Aortic smooth muscle cell (primary cell): ENCODE measurements at places on chromosomes 1 and 21. TPM values are rescaled to one million over a fixed set of nuclear protein-coding genes. Genes with fewer than 3 reads are reported as not detected.

Gene SLC25A34
- total RNA-seq: 0.26 and 0.62 TPM in 2 replicates

Gene KRTAP19-4
- not detected in 2 replicates for total RNA-seq

Gene ZNF683
- not detected in 2 replicates for total RNA-seq

Gene CYP4A11
- 0.13 TPM in 1 of 2 replicates, not detected in the other for total RNA-seq

Gene NFASC
- 14.3 and 15.7 TPM in 2 replicates for total RNA-seq

Gene AMY1A
- not detected in 2 replicates for total RNA-seq

Gene KLF17
- 0.06 and 0.26 TPM in 2 replicates for total RNA-seq

Gene GUCA2B
- total RNA-seq: not detected in 2 replicates

Gene KISS1
- not detected in 2 replicates for total RNA-seq

Gene KANK4
- total RNA-seq: not detected in 2 replicates

Gene SLC22A15
- 1.3 and 1.9 TPM in 2 replicates for total RNA-seq

Gene ATPAF1
- 44.5 and 47.9 TPM in 2 replicates for total RNA-seq

Gene TRIM62
- 2.1 and 3.4 TPM in 2 replicates for total RNA-seq

Gene CLCA1
- total RNA-seq: not detected in 2 replicates

Gene S100A7
- total RNA-seq: not detected in 2 replicates

Gene HSD11B1
- 6.0 and 52.4 TPM in 2 replicates for total RNA-seq

Gene RNF207
- 5.3 and 6.8 TPM in 2 replicates for total RNA-seq

Gene SH2D1B
- not detected in 2 replicates for total RNA-seq

Gene CENPF
- 35.3 and 43.2 TPM in 2 replicates for total RNA-seq

Gene LCK
- not detected in 2 replicates for total RNA-seq

Gene LYPD8
- not detected in 2 replicates for total RNA-seq

Gene TMPRSS2
- not detected in 2 replicates for total RNA-seq

Gene LIN28A
- not detected in 2 replicates for total RNA-seq

Gene LCA5L
- 1.3 and 1.8 TPM in 2 replicates for total RNA-seq

Gene RCSD1
- total RNA-seq: 0.19 and 0.26 TPM in 2 replicates

Gene TMEM82
- not detected in 2 replicates for total RNA-seq

Gene CHRNB2
- under 0.01 TPM in 1 of 2 replicates, not detected in the other for total RNA-seq

Gene LAMB3
- 48.4 and 49.8 TPM in 2 replicates for total RNA-seq

Gene TPRG1L
- 30.1 and 37.1 TPM in 2 replicates for total RNA-seq

Gene SEMA4A
- total RNA-seq: 3.0 and 6.8 TPM in 2 replicates

Gene PLD5
- total RNA-seq: not detected in 2 replicates
